ENCODE measurements at places on chromosomes 16 and 17.

GRCh38 chr16:51648526-51648925 lies 497.5 kb upstream of the SALL1 start:
- DNase-seq = peak; percentile 82

DNA sequence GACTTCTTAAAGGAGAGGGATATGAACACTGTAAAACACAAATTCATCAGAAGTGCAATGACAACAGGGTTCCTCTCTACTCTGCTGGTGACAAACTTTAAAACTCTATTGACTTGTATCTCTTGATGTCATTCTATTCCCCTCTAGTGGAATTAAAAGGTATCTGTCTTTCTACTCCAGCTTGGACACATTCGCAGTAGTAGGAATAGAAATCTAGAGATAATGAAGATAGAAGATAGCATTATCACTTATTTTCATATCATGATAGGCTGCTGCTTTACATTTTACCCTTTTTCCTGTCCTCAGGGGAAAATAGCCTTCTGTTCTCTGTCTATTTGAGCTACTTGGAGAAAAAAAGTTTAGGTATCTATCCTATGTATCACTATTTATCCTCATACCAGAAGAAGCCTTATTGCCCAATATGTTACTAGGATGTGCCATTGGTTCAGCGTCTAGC lies 209.6 kb upstream of the CACNG5 start:
- DNase-seq = peak; percentile 41

- DNase-seq = peak; percentile 83
These were observed 3.0 kb downstream of the RHBDF2 start for GRCh38 chr17:76497979-76498875.

DNA sequence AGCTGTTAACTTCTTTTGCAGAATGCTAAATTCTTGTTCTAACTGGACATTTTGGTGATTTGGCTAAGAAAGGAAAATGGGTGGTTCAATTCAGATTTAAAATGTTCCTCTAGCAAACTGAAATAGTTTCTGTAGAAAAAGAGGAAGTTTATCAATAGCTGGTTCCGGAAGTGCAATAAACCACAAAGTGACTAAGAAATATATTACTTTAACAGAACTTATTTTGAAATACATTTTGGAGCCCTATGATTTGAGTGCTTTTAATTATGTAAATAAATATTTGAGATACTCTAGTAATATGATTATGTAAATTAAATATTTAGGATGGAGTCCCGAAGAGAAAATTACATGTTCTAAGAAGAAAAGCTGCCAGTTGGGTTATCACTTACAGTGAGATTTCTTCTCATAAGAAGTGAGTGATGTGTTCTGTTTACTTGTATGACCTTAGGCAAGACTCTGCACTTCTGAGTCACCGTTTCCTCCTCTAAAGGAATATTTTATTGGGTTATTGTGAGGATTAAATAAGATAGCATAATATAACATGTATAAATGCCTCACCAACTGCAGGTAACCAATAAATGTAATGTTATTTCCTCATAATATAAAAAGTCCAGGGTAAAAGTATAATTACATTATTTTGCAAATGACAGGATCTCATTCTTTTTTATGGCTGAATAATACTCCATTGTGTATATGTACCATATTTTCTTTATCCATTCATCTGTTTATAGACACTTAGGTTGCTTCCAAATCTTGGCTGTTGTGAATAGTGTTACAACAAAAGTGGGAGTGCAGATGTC lies at the start of gene EVI2B:
Gene EVI2B, minus strand, starts transcription at position 73 of the 800 bp plus-strand sequence. CDS start 8,445 bp downstream, outside the sequence.
- DNase-seq = peak; percentile 45

DNA sequence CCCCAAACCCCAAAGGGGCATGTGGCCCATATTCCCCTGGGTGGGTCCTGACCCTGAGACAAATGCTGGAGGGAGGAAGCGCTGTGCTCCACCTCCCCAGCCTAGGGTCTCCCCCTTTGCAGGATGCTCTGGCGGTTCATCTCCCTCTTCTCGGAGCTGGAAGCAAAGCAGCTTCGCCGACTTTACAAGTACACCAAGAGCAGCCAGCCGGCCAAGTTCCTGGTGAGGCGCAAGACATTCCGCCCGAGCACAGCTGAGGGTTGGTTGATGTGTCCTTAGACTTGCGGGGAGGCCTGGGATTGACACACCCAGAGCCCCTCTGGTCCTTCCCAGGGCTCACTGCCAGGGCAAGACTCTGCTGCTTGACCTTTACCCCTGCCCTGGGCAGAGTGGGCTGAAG lies 4.3 kb downstream of the CHCT1 start:
- no peak for DNase-seq

DNA sequence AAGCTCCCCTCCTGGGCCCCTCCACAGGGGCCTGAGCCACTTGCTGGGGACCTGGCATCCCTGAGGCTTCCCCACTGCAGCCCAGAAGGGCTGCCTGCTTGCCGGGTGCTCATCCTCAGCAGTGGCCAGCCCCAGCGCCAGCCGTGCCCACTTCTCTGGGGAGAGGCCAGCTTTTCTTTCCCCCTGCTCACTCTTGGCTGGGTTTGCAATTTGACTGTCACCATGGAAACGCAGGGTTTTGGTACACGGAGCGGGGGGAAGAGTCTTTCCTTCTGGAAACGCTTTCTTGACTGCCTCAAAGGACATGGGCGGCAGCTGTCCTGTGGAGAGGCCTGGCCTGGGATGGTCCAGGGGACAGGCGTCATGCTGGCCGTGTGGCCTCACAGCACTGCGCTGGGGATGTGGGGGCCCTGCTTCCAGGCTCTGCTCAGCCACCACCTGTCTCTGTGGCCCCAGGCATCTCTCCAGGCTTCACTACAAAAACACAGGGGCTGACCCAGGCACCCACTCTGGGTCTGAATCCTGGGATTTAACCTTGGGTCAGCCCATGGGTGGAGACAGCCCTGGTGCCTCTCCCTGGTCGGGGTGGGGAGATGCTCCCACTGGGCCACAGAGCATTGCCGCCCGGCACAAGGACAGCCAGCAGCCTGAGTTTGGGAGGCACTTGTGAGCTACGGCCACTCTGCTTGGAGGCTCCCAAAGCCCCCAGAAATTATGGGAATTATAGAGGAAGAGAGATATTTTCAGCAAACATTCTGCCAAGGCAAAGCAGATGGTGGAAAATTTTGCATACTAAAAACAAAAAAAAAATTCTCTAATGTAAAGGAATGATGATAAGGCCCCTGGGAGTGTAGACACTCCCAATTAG lies 45.9 kb upstream of the DOC2B start:
- DNase-seq = no peak

GRCh38 chr16:23826528-23827045 lies 9.2 kb upstream of the PRKCB start:
- DNase-seq = no peak

GRCh38 chr17:49990921-49991320 lies 4.1 kb downstream of the DLX3 start:
- DNase-seq = no peak

DNA sequence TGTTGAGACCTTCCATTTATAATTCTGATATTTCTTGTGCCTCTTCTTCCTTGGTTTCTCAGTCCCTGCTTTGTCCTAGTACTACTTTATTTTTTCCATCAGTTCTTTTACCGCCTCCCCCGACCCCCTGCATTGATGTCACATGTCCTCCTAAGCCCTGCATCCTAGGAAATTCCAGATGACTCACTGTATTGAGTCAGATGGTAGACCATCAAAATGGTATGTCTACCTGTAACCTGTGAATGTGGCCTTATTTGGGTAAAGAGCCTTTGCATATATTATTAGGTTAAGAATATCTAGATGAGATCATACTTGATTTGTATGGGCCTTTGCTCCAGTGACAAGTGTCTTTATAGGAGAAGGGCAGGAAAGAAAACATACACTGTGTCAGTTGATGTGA lies 515.3 kb upstream of the CA10 start:
- DNase-seq = no peak

DNA sequence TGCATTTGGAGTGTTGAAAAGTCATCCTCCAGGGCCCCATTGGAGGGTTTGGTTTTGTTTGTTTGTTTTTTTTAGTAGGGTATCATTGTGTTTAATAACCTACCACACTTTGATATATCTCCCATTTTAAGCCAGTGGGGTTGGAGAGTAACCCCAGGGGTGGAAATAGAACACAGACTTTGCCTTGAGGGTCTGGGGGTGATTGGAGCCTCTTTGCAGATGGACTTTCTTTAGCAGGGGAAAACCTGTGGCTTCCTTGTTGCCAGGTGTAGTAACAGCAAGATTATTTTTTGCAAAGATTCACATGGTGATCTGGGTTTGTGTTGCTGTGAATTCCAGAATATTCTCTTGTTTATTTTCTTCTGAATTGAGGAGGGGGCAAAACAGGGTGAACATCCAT lies 1.5 kb downstream of the ABCC1 start:
- no peak for DNase-seq

DNA sequence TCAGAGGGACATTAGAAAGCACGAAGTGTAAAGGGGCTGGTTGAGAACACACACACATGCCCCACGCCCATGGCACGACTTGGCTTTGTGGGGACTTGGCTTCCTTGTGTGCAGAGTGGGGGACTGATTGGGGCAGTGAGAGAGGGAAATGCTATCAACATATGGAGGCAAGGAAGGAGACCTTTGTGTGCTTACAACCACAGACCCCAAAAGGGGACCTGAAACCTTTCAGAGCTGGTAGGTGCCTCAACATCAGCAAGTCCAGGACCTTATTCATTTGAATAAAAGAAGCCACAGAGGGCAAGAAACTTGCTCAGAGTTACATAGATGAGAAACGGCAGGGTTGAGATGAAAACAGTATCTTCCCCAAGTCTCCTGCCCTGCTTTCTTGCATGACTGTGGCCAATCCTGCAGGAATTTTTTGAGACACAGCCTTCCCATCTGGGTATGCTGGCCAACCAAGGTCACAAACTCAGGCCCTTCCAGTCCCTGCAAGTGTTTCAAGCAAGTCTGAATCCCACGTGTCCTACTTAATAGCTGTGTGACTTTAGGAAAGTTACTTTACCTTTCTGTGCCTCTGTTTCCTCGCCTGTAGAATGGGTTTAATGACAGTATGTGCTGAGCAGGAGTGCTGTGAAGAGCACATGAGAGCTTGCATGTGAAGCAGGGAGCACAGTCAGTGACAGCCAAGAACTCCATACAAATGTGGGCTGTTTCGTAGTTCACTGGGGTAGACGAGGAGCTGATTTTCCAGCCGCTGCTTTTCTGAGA lies 26.2 kb downstream of the C16orf78 start:
- DNase-seq = no peak

DNA sequence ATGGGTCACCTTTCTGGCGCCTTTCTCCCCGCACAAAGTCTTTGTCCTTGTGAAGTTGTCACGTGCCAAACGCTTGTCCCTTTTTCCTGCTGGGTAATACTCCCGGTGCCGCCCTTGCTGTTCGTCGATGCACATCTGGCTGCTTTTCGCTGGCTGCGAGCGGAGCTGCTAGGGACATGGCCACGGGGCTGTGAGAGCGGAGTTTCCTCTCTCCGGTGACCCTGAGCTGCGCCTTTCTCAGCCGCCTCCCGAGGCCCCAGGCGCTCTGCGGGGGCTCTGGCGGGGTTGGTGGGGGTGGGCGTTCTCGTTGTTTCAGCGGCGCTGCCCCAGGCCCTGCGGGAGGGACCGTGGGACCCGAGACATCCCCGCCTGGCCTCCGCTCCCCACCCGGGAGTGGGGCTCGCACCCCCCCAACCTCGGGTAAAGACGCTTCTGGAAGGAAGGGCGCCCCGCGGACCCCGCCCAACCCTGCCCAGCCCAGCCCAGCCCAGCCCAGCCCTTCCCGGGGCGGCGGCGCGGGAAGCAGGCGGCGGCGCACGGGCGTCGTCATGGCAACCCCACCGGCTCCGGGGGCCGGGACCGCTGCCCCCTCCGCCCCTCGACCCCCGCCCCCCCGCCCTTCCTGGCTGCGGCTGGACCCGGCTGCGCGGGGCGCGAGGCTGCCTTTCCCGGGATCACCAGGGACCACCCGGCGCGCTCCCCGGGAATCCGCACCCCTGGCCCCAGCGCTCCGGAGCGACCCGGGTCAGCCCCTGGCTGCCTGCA lies 12.3 kb downstream of the CHMP6 start:
- no peak for DNase-seq

- peak; percentile 13 for DNase-seq
These were observed 185.1 kb downstream of the CDK5R1 start for GRCh38 chr17:32671896-32672295.

GRCh38 chr16:85303354-85303883 lies 191.1 kb upstream of the CIBAR2 start:
- DNase-seq = no peak

DNA sequence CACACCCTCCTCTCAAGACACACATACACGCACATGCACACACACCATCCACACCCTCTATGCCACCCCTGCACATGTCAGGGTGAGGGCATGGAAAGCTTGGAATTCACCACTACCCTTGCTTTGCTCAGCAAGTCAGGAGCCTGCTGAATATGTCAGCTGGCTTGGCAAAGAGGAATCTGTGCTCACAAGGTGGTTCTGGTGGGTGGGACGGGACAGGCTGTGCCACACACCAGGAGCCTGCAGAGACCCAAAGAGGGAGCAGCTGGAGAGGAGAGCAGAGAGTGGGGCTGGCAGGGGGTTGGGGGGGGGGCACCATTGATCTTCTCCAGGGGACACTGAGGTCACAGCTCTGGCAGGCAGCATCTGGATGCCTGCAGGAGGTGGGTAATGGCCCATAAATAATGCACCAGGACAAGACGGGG lies 48.7 kb upstream of the NDRG4 start:
- no peak for DNase-seq

GRCh38 chr16:86319585-86320236 lies 190.6 kb upstream of the FOXF1 start:
- DNase-seq = peak; percentile 46

GRCh38 chr17:61209525-61209924 lies 190.1 kb upstream of the TBX2 start:
- DNase-seq = no peak

GRCh38 chr16:63458846-63459245 lies 1422.6 kb upstream of the CDH8 start:
- no peak for DNase-seq

- DNase-seq = no peak
These were observed 4.7 kb upstream of the WDR24 start for GRCh38 chr16:694863-695354.

- DNase-seq = no peak
These were observed 1.1 kb downstream of the TSEN54 start for GRCh38 chr17:75517297-75517865.

DNA sequence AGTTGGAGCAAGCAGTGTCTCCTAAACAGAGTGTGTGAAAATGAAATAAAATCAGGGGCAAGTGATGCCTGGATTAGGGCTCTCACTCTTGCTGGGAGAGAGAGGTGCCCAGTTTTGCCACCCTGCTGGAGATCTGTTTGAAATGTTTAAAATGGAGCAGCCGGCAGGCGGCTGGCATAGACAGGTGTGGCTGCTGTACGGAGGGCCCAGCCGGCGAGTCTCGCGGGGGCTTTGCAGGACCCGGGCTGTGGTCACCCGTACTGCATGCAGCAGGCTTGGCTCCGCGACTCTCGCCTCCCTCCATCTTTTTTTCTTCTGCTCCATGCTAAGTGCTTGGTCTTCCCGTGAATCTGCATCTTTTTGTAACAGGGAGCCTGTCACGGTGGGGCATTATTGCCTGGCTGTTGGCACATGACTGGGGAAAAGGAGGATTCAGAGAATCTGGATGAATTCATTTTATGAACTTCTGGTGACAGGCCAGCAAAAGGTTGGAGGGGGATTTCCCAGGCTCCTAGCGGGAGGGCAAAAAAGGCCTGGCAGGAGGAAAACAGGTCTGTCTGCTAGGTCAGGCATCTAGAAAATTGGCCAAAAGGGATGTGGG lies 1.8 kb downstream of the ZNRF1 start:
- DNase-seq = no peak

Data from AG10803 (cell line).